ENCODE measurements at places on chromosomes 7 and 10.

DNA sequence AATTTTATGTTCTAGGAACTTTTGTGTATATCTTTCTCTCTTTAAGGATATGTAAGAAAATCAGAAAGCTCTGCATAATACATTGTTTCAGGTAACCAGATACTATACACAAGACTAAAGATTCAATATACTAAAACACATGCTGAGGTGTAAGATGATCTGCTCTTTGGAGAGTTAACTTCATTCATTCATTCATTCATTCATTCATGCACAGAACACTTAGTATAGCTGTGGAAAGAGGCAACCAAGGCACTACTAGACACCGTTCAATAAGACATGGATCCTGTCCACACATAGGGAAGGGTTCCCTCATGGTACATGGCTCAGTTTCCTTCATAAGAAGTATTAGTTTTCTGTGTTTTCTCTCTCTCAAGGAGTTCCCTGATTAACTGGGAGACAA is 207.6 kb upstream of the AOAH start:
- no peak for DNase-seq

DNA sequence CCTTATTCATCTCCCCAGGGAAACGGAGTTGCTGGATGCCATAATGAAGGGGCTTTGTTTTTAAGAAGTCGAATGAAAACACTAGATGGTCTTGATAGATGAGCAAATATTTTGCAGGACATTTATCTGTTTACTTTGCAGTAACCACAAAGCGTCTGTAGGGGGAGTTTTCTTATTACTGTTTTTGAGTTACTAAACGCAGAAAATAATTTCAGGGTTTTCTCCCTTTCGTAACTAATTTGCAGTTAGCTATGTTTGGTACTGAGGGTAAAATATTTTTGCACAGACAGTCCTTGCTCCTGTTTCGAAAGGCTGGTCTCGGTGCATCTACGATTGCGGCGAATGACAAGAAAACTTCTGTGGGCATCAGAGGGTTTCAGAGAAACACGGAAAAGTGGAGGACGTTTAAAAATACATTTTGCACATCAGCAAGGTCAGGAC is 505.6 kb upstream of the MKI67 start:
- DNase-seq, result no peak

GRCh38 chr10:87546971-87547413 is 42.3 kb downstream of the MINPP1 start:
- DNase-seq, result no peak

DNA sequence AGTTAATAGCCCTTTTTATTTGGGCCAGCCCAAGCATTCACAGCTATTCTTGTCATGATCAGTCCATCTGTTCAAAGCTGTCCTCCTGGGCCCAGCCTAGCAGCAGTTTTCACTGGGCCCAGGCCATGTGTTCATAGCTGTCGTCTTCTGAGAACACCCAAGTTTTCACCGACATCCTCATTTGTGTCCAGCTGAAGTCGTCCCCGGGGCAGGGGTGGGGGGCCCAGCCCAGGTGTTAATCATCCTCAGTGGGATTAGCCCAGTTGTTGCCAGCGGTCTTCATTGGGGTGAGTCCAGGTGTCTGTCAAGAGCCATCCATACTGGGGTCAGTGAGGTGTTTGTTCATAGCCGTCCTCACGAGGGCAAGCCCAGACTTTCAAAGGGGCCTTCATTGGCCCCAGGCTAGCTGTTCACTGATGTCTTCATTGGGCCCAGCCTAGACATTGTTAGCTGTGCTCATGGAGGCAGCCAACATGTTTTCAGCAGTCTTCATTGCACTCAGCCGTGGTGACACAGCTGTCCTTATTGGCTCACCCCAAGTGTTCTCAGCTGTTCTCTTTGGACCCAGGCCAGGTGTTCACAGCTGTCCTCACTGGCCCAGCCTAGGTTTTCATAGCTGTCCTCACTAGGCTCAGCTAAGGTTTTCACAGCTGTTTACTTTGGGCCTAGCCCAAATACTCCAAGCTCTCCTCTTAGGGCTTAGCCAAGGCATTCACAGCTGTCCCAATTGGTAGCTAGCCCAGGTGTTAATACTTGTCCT is 10.0 kb downstream of the FRG2B start:
- no peak for DNase-seq

DNA sequence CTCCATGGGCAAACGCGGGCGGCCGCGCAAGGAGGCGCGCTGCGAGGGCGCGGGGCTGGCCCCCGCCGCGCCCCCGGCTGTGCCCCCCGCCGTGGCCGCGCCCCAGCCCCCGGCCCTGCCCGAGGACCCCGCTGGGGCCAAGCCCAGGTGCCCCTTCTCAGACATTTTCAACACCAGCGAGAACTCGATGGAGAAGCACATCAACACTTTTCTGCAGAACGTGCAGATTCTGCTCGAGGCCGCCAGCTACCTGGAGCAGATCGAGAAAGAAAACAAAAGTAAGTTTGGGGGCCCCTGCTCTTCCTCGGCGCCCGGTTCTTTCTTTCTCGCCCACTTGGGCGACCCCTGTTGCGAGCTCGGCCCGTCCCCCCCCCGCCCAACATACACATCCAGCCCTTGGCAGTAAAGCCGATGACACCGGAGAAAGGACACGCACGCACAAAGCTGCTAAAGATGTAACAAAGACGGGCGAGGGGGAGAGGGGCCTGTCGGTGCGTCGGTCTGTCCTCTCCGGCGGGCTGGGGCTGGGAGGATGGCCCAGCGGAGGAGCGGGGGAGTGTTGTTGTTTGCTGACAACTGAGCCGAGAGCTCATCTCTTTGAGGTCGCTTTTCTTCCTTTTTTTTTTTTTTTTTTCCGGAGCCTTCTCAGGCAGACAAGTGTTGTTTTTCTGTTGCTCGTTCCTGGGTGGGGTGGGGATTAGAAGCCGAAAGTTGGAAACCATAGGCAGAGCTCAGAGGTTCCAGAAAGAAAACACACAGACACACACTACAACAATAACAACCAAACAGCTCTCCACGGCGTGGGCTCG is 604 bp downstream of the MXI1 start:
- DNase-seq, result peak; percentile 57

GRCh38 chr7:26603631-26604030 is 260.8 kb downstream of the SKAP2 start:
- DNase-seq, result no peak

GRCh38 chr7:2069472-2069860 is 163.3 kb downstream of the MAD1L1 start:
- DNase-seq, result no peak

DNA sequence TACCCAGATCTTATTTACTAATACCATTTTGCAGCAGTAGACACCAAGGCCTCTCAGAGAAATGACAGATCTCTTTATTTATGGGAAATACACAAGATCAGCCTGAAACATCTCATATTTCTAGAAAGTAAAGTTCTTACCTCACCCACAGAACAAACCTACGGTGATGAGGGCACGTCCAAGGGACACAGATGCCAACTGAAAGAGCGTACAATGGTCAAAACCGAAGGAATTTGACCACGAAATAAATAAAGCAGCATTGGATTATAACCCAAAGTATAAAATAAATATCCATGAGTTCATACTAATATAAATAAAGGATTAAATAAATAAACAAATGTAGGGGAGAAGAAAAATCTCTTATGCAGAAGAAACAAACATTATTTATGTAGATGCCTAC is 747.0 kb downstream of the TNS3 start:
- no peak for DNase-seq

- DNase-seq, result no peak
Measured at GRCh38 chr10:14616955-14617730, 157.6 kb downstream of the FAM107B start.

DNA sequence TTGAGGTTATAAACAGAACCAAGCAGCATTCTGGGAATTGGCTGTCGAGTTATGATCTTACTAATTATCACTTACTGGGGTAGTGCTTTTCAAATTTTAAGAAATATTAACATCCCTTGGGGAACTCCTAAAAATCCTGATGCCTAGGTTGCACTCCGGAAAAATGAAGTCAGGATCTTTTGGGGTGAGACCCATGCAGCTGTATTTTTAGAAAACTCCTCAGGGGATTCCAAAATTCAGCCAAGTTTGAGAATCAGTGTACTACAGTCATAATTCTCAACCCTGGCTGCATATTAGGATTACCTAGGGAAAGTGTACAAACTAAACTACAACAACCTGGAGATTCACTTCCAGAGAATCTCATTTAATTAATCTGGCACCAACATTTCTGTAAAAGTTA is 17.2 kb upstream of the PPP1R9A start:
- no peak for DNase-seq

- no peak for DNase-seq
Measured at GRCh38 chr7:24475166-24475961, 97.9 kb upstream of the PALS2 start.

- DNase-seq, result peak; percentile 91
Measured at GRCh38 chr10:102395400-102396316, at the start of gene NFKB2. Gene NFKB2 (plus strand): TSS chr10:102395705. CDS start chr10:102395960, 255 bp downstream.

DNA sequence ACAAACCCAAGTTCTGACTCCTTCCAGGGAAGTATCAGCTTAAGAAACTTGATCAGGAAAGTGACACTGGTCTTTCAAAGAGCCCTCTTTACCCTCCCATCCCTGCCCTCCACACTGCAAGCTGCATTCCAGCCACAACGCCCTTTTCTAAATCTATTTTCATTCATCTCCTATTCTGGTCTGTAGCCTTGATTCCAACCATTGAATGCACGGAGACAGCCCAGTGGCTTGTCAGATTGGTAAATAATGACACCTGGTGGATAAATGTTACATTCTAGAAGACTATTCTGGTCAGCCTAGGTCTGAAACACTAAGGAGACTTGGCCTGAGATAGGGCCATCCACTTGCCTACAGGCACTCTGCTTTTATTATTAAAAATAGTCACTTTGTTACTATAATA is 20.9 kb downstream of the MORN4 start:
- no peak for DNase-seq

DNA sequence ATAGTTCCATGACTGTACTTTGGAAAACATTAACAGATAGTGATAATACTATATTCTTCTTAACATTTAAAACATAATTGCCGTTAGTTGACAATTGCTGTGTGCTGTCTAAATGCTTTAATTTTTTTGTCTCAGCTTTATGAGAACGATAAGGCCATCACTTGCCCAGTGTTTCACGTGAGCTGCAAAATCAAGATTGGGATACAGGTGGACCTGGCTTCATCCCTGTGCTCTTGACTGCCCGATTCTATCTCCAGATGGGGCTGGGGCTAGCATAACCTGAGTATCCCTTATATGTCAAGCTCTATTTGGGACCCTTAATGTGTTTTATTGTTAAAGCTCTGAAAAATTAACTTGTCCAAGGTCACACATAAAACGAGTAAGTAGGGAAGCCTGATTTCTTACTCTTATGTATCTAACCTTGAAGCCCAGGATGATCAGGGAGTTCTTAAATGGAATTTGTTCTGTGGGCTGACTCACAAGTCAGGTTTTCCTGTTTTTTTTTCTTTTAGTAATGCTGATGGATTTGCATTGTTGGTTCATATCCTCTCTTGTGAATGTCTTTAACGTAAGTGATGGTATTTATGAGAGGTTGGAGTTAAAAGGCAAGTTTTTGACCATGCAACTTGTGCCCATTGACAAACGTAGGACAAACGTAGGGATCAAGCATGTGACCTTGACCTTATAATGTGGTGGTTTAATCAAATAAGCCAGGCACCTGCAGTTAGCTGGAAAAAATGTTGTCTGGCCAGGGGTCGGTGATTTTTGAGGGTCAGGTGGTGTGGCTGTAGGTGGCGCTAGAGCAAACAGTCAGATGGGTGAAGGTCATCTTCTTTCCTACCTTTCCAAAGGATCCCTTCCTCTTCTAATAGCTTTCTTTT is 3.6 kb downstream of the PRKAR2B start:
- no peak for DNase-seq

GRCh38 chr7:106635411-106635810 is 25.5 kb downstream of the CCDC71L start:
- DNase-seq, result no peak

- DNase-seq, result no peak
Measured at GRCh38 chr7:142248166-142249160, 9.4 kb downstream of the PRSS58 start.

DNA sequence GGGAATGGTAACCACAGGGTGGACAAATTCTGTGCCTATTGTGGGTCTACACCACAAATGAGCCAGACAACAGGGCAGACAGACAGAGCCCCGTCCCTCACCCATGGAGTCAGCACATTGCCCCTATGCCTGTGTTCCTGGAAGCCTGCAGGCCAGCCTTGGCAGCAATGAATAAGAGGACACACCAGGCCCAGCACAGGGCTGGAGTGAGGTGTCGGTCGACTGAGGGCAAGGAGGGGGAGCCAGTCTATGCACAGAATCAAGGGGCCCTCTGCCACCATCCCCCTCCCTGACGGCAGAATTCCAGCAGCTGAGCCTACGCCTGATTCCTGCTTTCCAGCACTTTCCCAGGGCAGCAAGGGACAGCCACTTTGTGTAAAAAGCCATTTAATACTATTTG is 98.2 kb downstream of the CALN1 start:
- DNase-seq, result no peak

DNA sequence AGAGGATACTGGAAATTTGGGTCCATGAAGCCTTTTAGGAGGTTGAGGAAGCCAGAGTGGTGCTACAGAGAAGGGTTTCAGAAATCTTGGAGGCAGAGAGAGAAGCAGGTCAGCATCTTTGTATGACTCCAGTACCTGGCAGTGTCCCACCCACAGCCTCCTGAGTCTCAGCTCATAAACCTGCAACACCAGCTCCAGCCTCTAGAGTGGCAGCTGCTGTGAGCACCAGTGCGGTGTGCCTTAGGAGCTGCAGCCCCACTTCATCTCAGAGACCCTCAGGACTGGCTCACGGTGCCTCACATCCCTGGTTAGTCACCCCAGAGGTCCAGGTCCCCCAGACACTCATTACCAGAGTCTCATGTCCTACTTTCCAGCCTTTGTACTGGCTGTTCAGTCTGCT is 84.8 kb upstream of the PRKAR2B start:
- no peak for DNase-seq

DNA sequence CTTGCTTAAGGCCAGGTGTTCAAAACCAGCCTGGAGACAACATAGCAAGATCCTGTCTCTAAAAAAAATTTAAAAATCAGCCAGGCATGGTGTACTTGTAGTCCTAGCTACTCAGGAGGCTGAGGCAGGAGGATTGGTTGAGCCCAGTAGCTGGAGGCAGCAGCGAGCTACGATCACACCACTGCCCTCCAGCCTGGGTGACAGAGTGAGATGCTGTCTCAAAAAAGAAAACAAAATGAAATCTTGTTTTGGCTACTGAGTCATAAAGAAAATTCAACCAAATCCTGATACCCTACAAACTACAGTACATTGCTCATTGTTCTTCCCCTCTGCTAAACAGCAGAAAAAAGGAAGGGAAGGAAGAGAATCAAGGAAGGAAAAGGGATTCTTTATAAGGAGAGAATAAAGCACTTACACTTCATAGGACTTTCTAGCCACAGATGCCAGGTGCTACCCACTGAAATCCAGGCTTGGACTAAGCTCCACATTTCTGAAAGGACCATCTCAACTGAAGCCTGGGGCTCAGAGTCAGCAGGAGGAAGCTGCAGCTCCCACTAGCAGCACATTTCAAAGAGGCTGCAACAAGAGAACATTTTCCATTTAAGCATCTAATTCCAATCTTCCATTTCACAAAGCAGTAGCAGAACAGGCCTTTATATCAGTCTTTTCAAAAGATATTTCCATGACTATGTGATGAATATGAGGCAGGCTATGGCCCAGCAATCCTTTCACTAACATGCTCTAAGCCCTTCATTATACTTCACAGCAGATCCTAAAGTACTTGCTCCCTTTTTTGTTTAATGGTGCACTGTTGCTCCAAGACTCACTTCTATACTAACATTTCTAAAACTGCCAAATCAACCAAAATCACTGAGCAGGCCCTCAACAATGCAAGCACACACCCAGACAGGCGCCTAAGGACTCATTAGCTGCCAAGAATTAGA is 13.5 kb downstream of the TNPO3 start:
- no peak for DNase-seq

Measured in T-helper 1 cell (primary cell).